Fibroblast of the aortic adventitia (primary cell): ENCODE measurements at places on chromosomes 4 and X. TPM values are rescaled to one million over a fixed set of nuclear protein-coding genes. Genes with fewer than 3 reads are reported as not detected.

DNA sequence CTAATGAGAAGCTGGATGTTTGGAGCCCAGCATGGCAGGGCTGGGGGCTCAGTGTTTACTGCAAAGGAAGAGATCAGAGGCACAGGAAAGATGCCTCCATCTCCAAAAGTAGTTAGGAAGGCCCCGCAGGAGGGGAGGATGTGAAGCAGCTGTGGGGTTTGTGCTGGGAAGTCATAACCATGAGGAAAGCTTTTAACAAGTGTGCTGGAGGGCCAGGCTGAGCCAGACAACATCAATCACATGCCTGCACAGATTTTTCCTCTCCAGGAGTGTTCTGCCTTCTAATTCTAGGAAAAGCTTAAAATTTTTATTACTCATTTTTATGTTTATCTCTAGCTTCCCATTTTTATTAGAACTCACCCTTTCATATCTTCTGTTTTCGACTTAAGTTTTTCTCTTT, 65.4 kb downstream of the GPR82 start:
- DNase-seq = no peak

Gene AKAP4
- total RNA-seq = under 0.01 TPM in 1 of 2 replicates, not detected in the other

Gene IL13RA2
- total RNA-seq = 21.8 and 213 TPM in 2 replicates

GRCh38 chrX:153674219-153674851, 722 bp upstream of the PNCK start:
- DNase-seq = no peak

- DNase-seq = peak; percentile 32
These were observed 12.0 kb upstream of the DCHS2 start for GRCh38 chr4:154503598-154503997.

Gene ATP8A1
- 7.5 TPM in 2 replicates for total RNA-seq

Gene NXF3
- total RNA-seq = 1.6 TPM in 1 of 2 replicates, not detected in the other

Gene SPARCL1
- total RNA-seq = not detected in 2 replicates

DNA sequence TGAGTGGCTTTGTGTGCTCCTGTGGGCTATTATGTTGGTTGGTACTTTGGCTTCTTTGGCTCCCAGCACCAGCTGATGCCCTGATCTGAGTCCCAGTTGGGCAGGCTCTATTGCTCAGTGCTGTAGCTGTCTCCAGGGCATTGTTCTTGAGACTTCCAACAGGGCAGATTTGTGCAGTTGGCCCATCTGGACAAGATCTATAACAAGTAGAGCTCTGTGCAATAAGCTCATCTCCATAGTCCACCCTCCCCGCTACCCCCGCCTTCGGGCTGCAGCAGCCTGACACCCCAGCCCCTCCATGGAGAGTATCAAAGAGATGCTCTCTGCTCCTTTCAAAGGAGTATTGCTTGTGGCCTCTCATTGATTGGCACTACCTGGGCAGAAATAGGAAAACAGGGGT, 5.8 kb upstream of the TMEM31 start:
- DNase-seq = no peak

DNA sequence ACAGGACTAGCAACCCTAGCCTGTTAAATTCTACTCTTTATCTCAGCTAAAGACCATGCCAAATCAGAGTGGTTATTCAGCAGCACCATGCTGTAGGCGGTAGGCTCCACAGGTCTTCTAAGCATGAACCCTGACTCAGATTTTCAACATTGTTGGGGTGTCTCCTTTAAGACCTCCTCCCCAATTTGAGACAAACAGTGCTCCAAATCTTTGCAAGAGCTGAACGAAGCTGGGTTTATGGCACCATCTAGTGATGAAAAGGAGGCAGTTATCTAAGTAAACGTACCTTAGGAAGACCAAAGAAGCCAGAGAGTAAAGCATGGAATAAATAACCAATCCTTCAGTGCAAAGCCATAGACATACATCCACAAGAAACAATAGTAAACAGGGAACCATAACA, 334.5 kb upstream of the SLC7A11 start:
- DNase-seq = peak; percentile 58

Gene TSPAN7
- 0.09 and 0.82 TPM in 2 replicates for total RNA-seq

Gene PAGE2
- total RNA-seq = not detected in 2 replicates

- DNase-seq = no peak
These were observed 106.0 kb downstream of the KLHL8 start for GRCh38 chr4:87114245-87115062.

Gene ARMCX6
- total RNA-seq = 19.1 and 45.6 TPM in 2 replicates

Gene WNK3
- 0.27 and 10.5 TPM in 2 replicates for total RNA-seq

Gene CTAG1A
- not detected in 2 replicates for total RNA-seq

Gene MAD2L1
- total RNA-seq = 2.5 and 36.5 TPM in 2 replicates

GRCh38 chrX:47572773-47573340, 9.4 kb upstream of the TIMP1 start:
- DNase-seq = no peak

- DNase-seq = no peak
These were observed 70.1 kb downstream of the MID1IP1 start for GRCh38 chrX:38871129-38872029.

DNA sequence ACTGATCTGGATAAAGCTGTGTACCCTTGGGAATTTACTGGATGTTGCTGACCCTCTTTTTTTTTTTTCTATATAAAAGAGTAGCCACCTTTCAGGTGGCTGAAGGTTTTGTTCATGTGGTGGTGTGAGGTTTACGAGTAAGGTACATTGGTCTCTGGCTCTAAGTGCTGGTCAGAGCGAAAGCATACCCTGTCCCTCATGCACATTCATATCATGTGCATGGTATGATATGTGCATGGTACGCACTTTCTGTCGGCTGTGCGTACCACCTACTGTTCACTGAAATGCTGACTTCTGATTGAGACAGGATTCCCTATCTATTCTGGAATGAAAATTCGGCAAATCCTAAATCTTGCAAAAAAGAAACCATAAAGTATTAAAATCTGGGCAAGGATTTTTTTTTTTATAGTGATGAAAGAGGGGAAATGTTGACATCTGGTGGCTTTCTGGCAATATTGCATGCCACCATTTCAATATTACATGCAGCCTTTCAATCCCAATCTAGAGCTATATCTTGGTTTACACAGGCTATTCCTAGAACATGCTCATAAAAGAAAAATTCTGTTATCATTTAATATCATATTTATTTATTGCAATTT, 32.8 kb downstream of the FAM149A start:
- DNase-seq = peak; percentile 55

Gene RNF150
- total RNA-seq = 0.57 and 0.99 TPM in 2 replicates

GRCh38 chrX:16882169-16882568, 12.0 kb upstream of the RBBP7 start:
- peak; percentile 27 for DNase-seq

- DNase-seq = no peak
These were observed 5.2 kb downstream of the MAEA start for GRCh38 chr4:1294891-1295290.

DNA sequence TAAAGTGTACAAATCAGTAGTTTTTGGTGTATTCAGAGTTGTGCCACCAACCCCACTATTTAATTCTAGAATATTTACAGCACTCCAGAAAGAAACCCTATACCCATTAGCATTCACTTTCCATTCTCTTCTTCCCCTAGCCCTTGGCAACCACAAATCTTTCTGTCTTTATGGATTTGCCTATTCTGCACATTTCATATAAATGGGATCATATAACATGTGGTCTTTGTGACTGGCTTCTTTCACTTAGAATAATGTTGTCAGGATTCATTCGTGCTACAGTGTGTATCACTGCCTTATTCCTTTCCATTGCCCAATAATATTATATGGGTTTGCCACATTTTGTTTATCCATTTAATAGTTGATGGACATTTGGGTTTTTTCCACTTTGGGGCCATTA, 32.2 kb downstream of the SGMS2 start:
- no peak for DNase-seq

Gene PLCXD1
- 7.8 and 9.5 TPM in 2 replicates for total RNA-seq

- DNase-seq = no peak
These were observed 149.4 kb upstream of the PJA1 start for GRCh38 chrX:69314436-69315348.

- no peak for DNase-seq
These were observed 119.2 kb downstream of the DDX53 start for GRCh38 chrX:23118890-23119527.

DNA sequence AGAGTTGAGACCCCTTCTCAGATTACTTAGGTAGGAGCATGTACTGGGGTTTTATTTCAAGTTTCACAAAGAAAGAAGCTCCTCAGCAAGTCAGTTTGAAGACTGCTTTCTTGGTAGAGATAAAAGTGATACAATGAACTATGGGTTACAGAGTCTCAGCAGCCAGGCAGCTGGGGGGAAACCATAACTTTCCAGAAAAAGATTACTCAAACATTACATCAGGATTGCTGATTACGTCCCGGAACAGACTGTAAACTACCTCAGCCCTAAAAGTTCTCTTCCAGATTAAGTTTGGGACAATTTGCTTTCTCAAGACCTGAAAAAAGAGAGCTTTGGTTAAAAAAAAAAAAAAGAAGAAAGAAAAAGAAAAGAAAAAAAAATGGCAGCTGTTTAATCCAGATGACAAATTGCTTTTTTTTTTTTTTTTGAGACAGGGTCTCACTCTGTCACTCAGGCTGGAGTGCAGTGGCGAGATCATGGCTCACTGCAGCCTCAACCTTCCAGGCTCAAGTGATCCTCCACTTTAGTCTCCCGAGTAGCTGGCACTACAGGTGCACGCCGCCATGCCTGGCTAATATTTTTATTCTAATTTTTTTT, 16.6 kb downstream of the SAT1 start:
- peak; percentile 76 for DNase-seq

Gene VCX
- total RNA-seq = not detected in 2 replicates

DNA sequence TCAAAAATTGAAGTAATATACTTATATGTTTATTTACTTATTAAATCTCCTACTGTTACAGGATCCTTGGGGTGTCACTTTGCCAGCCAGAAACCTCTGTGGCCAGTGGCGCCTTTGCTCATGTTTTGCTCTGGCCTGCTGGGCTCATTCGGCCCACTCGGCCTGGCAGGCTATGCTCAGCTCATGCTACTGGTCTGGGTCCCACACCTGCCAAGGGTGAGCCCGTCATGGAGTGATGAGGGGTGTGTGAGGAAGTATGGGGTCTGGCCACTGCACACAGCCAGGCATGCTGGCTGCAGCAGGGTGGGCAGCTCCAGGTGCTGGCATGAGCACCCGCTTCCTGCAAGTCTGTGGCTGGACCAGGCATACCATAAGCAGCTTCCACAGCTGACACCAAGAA, 25.1 kb downstream of the ADH7 start:
- no peak for DNase-seq

DNA sequence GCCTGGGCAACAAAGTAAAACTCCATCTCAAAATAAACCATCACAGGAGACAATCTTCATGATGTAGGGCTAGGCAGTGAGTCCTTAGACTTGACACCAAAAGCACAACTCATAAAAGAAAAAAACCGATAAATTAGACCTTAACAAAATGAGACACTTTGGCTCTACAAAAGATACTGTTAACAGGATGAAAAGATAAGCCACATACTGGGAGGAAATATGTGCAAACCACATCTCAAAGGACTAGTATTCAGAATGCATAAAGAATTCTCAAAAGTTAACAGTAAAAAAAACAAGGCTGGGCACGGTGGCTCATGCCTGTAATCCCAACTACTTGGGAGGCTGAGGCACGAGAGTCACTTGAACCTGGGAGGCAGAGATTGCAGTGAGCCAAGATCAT, 13.2 kb downstream of the EFHC2 start:
- DNase-seq = no peak

DNA sequence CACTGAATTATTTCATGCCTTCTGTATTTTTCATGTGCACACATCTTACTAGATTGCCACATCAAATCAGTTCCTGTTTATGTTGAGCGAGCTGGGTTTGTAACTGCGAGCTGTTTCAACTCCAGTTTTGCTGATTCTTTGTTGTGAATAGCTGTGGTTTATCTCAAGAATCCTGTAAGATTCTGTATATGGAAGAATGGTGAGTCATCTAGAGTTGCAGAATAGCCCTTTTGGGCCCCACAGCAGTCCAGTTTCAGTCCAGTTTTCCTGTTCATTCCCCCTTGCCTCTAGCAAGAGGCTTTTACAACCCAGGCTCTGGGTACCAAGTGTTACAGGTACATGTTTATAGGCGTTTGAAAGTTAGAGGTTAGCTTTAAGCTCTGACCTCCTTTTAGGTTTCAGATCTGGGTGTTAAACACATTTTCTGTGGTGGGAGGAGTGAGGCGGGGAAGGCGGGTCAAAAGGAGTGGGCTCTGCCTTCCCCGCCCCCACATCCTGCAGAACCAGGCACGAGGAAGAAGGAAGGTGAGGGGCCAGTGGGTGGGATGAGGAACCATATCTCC, 32.7 kb downstream of the TBC1D14 start:
- peak; percentile 96 for DNase-seq

Gene AFF2
- 0.33 and 6.6 TPM in 2 replicates for total RNA-seq

Gene POF1B
- not detected in 2 replicates for total RNA-seq
